ENCODE measurements at places on chromosomes 6 and 20. TPM values are rescaled to one million over a fixed set of nuclear protein-coding genes. Genes with fewer than 3 reads are reported as not detected.
A peak's percentile ranks its signal among the peaks of the same experiment; 100 is the strongest.

DNA sequence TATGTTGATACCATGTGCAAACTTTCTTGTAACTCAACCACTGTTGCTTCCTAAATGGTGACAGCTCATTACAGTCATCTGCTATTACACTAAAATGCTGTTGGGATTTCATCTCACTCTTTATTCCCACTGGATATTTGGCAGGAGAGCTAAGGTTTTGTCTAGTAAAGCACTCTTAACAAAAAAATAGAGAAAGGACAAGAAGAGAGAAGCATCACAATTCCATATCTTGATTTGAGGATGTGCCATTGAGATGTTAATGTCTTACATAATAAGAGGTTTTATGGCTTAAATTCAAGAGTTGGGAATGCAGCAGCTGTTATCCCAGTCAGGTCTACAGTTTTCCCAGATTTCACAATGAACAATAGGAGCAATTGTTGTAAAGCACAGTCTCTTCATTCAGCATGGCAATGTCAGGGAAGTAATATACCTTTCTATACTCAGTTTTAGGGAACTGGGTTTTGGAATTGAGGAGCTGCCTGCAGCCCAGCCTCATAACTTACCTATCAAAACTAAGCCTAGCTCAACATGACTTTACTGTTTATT lies 134.9 kb downstream of the ISM1 start:
- DNase-seq, result no peak

GRCh38 chr6:135236732-135237131 lies 55.6 kb downstream of the MYB start:
- no peak for DNase-seq

- DNase-seq, result no peak
These were observed 25.3 kb upstream of the PROKR2 start for GRCh38 chr20:5342021-5342420.

DNA sequence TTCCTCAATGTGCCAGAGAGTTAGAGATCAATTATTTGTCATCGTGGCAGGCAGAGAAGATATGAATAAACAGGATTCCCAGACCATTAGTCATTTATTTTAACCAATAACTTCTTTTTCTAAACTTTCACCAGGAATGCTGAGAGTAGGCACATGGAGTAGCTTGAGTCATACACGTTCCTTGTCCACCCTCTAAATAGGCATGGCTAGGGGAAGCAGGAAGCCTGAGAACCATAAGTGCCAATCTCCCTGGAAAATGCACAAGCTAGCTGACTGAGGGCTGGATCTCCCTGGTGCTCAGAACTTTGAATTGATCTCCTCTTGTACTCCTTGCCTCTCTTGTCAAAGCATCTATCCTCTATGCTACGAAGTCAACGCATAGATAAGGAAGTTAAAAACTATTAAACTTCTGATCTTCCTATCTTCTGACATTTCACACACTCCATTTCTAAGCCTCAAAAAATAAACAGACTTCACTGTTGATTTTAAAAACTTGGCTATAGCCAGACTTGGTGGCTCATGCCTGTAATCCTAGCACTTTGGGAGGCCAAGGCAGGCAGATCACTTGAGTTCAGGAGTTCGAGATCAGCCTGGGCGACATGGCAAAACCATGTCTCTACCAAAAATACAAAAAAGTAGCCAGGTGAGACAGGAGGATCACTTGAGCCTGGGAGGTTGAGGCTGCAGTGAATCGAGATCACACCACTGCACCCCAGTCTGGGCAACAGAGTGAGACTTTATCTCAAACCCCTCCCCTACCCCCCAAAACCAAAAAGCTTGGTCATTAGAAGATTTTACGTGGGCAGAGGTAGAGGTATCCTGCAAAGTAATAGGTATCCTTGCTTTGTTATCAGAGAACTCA lies 11.8 kb downstream of the ADTRP start:
- DNase-seq, result peak; percentile 100

GRCh38 chr6:129929433-129929832 lies 68.3 kb upstream of the TMEM244 start:
- peak; percentile 59 for DNase-seq

GRCh38 chr20:17959257-17959627 lies 9.4 kb downstream of the SNX5 start:
- DNase-seq, result no peak

DNA sequence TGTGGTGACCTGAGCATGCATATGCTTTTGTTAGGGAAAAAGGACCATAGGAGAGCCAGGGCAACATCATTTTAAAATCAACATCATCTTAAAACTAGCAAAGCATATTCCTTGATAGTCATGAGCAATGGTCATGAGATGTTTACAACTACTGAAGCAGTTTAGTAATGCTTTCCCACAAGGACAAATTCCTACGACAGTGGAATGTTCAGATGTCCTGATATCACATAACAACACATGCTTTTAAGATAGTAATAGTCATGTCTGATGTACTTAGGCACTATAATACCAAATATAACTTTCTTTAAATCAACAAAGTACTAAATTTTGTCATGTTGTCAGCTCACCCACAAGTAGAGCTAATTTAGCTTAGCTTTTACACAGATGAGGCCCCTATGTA lies 370.3 kb downstream of the HTR1B start:
- DNase-seq, result peak; percentile 36

DNA sequence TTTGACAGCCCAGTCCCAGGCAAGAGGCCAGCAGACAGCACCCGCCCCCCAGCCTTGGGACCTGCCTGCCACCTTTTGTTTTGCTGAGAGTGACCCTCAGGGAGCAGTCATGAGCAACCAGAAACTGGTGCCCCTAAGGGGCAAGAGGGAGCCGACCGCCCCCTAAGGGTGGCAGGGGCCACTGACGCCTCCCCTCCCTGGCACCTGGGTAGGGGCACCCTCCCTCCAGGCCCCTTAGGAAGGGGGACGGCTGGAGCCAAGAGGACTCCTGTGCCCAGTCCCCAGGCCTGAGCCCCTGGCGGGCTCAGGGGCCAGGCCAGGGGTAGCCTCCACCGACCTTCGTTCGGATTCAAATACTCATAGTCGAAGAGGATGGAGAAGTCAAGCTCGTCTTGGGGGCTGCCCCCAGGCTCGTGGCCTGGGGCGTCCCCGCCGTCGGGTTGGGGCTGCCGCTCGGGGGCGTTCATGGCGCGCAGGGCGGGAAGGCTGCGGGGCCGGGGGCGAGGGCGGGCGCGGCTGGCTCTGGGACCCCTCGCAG lies 417 bp downstream of the NFATC2 start:
- DNase-seq, result no peak

- DNase-seq, result no peak
These were observed 51.0 kb upstream of the PMEPA1 start for GRCh38 chr20:57760698-57761412.

- DNase-seq, result no peak
These were observed 492.9 kb downstream of the PRKN start for GRCh38 chr6:162234631-162235030.

GRCh38 chr20:32183947-32184635 lies 23.5 kb downstream of the PLAGL2 start:
- DNase-seq, result peak; percentile 34

DNA sequence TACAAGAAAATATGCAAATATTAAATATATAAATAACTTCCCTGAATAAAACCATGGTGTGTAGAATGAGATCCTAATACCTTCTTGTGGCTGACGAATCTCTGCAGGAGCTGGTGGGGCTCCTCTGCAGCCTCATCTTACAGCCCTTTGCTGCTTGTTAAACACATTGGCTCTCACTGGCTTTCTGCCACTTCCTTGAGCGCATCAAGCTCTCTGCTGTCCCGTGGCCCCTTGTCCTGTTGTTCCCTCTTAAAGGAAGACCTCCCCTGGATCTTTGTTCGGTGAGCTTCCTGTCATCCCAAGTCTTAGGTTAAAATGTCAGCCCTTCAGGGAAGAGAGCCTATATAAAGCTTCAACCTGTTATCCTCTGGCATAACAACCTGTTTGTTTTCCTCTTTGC lies 519.6 kb downstream of the DOK5 start:
- DNase-seq, result peak; percentile 30

DNA sequence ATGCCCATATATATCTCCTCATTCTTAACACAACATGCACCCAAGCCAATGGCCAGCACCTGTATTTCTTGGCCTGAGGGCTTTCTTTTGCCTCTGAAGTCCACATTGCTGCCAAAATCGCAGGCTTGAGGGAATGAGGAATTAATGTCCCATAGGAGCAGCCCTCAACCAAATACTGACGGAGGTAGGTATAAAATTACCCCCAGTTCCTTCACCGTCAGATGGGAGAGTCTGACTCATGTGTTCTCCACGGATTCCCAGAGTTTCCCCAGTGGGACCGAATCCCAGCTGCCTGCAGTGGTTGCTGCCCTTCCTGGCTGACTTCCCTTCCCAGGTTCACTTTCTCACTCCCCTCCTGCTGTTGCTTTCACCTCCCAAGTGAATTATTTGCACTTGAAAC lies 602.2 kb upstream of the NOX3 start:
- peak; percentile 61 for DNase-seq

DNA sequence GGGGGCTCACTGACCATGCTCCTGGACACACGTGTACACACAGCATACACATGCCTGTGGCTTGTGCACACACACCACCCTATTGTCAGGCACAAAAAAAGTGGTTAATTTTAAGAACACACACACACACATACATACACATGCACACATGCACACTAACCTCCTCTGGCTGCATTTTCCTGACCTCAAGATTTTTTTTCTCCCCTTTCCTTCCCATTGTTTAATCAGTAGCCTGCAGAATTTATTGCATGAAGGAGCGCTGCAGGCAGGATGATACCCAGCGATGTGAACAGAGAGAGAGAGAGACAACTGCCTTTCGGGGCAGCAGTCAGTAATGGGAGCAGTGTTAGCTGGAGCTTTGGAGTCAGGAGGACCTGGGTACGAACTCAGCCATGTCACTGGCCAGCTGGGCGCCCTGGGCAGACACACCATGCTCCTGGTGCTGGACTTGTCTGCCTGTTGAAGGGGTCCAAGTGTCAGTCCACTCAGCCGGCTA lies 990 bp upstream of the TRAF3IP2 start:
- DNase-seq, result no peak

- no peak for DNase-seq
These were observed 53.7 kb downstream of the NUDT3 start for GRCh38 chr6:34338811-34339210.

DNA sequence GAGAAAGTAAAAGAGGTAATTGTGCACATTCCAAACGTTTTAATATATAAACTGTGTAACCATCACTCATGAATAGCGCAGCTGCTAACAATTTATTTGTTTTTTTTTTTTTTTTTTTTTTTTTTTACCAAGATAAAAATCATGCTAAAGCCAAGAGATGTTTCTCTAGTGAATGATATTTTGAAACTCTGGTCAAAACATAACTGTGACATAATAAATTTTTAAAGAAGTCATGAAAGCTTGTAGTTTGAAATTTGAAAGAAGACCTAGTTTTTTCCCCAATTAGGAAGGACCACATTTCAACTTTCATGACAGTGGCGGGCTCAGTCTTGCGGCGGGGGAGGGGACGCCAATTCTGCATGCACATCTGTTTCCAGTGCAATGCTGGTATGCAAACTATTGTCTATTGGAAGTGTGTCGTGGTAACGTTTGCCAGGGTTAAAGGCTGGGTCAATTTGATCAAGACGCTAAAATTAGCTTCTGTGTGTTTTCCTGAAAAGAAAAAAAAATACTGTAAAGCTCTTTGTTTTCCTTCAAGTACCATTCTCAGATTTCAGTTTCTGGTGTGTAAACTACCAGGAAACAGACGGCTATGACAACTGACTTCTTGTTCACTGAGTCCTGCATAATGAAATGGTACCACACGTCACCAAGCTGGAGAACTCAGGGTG lies 211.9 kb downstream of the FOXC1 start:
- DNase-seq, result peak; percentile 45

The IYD gene
- not detected for total RNA-seq

The CALHM6 gene
- 6.9 TPM for total RNA-seq

The CRISP3 gene
- not detected for total RNA-seq

The WFDC5 gene
- total RNA-seq, result not detected

The LPA gene
- total RNA-seq, result not detected

The LY6G6C gene
- not detected for total RNA-seq

The CD93 gene
- total RNA-seq, result 1.5 TPM

The HLA-F gene
- total RNA-seq, result 414 TPM

The BPIFB4 gene
- not detected for total RNA-seq
